ENCODE measurements at places on chromosomes 5 and 9.

DNA sequence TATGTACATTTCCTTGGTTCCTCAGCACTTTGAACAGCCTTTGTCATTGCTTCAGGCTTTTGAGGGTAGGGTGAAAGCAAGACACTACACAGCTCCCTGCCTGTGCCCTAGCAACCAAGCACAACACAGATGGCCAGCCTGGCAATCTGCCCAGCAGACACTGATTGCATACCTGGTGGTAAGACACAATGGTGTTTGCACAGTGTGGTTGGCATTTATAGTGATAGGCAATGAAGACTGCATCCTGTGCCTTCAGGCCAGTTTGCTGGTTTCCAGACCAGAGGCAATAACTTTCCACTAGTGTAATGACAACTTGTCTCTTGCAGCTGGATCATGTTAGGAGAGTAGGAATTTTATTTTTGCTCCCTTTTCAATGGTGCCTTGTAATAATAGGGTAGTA lies 144.5 kb upstream of the TNC start:
- DNase-seq: no peak

GRCh38 chr5:170849374-170849773 lies 12.4 kb upstream of the RANBP17 start:
- peak; percentile 1 for DNase-seq

DNA sequence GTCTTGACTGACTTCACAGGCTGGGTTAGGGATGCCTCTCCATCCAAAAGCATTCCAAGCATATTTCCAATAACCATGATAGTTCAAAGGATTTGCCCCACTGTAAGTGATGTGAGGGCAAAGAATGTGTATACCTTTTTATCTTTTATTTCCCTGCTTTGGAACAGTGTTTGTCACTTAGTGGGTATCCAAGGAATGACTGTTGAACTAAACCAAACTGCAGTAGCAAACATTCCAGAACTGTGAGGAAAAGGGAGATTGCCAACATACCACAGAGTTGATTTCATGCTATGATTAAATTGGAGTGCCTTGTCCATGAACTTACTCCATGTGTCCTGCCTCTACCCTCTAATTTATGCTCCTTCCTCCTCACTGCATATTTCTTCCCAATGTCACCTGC lies 400.0 kb downstream of the KIAA0825 start:
- DNase-seq: no peak

- no peak for DNase-seq
Measured at GRCh38 chr5:166062094-166062493, 2229.4 kb upstream of the WWC1 start.

GRCh38 chr5:9713356-9713755 lies 83.2 kb upstream of the TAS2R1 start:
- no peak for DNase-seq

DNA sequence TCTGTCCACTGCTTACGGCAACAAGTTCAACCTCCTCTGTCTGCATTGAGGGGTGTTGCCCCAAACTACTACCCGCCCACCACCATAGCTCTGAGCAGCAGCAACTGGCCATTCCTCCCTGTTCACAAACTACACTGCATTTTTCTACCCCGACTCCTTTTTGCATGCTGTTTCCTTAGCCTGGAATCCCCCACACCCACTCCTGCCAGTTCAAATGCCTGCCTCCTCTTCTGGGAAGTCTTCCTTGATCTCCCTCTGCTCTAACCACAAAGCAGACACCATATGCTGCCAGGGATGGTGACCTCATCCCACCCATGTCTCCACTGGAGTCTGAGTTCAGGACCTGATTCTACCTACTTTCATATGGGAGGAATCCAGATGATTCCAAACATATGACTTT lies 13.3 kb downstream of the ALDH1B1 start:
- no peak for DNase-seq

DNA sequence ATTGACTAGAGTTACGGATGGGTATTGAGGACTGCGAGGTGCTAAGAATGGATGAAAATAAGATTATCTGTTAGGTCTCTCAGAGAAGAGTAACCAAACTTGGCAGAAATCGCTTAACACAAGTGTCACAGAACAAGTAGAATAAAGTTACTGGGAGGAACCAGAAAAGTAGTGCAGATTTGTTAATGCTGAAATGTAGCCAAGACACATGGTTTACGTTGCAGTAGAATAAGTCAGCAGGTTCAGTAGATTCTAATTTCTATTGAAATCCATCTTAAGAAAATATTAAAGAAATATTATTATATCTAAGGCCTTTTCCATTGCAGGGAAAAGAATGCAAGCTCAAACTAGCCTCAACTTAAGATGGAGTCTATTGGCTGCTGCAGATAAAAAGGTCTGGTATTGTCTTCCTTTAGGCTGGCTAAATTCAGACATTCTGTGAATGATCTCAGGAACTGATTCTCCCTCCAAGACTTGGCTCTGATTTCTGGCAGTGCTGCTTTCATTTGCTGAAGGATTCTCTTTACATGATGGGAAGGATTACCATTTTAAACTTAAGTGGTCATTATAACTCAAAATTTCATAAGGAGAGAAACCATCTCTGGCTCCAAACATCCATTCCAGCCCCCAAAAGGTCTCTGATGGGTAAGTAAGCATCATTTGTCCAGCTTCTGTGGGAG lies 314.9 kb downstream of the MARCHF11 start:
- no peak for DNase-seq

GRCh38 chr5:175879743-175880142 lies 8.4 kb downstream of the CPLX2 start:
- no peak for DNase-seq

DNA sequence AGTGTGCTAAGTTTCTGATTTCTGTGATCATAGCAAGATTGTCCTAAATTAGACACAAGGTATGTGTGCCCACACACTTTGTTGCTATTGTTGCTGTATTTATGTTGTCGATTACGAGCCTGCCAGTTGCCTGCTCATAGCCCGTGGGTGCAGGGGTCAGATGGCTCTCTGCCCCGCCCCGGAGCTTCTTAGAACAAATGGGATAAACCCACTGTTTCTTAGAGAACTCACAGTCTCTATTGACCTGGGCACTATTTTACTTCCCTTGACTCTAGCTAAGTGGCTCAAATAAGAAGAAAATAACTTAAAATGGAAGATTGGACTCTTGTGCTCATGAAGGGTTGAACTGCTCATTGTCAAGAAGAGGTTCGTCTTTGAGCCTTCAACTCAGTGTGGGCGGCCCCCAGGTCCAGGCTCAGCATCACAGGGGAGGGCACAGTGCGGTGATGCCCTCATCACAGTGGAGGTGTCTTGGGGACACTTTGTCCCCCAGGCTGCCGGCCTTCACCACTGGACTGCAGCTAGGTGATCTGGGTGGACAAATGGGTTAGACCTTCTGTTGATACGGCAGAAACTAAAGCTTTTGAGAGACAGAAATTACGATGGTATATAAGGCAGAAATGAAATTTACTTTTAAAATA lies 155.5 kb downstream of the TENT4A start:
- no peak for DNase-seq

DNA sequence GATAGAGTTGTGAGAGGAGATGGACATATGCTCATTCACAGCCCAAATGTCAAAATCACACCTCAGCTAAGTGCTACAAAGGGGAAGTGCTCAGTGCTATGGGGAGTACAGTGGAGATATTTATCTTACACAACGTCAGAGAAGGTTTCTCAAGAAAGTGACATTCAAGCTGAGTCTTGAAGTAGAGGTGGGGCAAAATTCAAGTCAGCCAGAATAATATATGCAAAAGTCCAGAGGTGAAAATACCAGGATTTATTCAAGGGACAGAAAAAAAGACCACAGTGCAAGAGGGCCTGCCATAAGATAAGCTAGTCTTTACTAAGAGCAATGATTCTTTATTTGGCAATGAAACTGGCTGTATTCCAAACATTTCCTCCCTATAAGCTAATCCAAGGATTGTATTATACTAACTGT lies 327.8 kb upstream of the PIK3R1 start:
- peak; percentile 24 for DNase-seq

- no peak for DNase-seq
Measured at GRCh38 chr9:125896404-125896803, 149.2 kb downstream of the PBX3 start.

GRCh38 chr9:122389799-122390481 lies 19.1 kb downstream of the PTGS1 start:
- peak; percentile 93 for DNase-seq

- DNase-seq: no peak
Measured at GRCh38 chr5:32989815-32990214, 278.7 kb downstream of the NPR3 start.

GRCh38 chr5:134456825-134457224 lies 45.1 kb upstream of the CDKN2AIPNL start:
- DNase-seq: no peak

GRCh38 chr5:102855681-102856388 lies 100.7 kb downstream of the PAM start:
- peak; percentile 58 for DNase-seq

GRCh38 chr5:79503794-79504495 lies 10.0 kb downstream of the HOMER1 start:
- no peak for DNase-seq

GRCh38 chr5:21165344-21165743 lies 1177.3 kb upstream of the CDH18 start:
- no peak for DNase-seq

DNA sequence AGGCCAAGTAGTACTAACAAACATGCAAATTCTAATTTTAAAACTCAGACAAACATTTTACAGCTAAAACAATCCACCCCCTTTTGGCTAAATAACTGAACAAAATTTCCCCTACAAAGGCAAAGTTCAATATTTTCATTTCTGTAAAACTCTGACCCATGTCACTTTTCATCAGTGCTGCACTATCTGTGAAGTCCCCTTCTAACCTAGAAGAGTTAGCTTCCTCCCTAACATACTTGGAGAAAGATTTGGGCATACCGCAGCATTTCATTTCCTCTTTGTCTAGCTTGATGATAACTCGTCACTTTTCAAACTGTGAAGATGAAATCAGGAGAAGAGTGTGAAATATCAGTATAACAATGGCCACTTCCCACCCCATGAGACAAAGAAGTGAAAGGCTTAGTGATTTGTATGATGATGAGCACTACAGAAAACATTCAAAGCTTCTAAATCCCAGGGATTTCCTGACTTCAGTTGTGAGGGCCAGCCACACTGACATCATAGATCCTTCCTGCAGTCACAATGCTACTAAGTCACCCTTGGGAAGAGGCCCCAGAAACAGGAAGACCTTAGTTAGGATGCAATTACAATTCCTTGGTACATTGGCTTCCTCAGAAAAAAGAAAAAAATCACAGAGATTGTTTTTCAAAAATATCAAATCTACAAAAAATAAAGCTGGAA lies at the start of gene FAM81B:
Gene FAM81B, plus strand, starts transcription at position 555 of the 681 bp plus-strand sequence. Its CDS starts 24 bp downstream, at position 579.
- DNase-seq: no peak

DNA sequence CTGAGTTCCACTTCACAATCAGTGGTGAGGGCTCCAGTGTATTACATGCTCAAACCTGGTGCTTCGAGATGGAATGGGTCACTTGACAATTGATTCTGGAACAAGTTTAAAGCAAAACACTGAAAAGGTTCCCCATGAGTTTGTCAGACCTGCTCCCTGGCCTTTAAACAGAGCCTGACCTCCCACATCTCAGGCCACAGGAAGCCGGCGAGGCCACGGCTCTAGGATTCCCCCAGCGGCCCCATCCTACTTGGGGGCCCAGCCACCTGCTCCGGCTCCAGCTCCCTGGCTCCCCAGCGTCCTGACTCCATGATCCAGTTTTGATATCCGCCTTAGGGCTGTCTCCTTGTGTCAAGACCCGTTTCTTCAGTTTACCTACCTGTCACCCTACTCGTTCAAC lies 62.0 kb downstream of the TTLL11 start:
- no peak for DNase-seq

GRCh38 chr5:37626266-37626665 lies 213.6 kb downstream of the GDNF start:
- no peak for DNase-seq

DNA sequence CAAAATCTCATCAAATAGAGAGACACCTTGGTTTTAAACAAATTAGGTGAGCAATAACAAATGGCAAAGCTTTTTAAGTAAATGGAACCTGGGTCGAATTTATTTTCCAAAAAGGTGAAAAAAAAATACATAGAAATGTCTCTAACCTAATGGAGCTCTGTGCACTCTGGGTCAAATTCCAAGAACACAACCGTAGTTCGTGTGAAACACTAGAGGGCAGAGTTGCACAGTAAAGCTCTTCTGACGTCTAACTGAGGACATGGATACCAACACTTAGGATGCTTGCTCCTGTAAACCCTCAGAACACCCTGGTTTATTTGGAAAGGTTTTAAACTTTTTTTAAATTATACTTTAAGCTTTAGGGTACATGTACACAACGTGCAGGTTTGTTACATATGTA lies 18.9 kb downstream of the MARCHF11 start:
- peak; percentile 82 for DNase-seq

DNA sequence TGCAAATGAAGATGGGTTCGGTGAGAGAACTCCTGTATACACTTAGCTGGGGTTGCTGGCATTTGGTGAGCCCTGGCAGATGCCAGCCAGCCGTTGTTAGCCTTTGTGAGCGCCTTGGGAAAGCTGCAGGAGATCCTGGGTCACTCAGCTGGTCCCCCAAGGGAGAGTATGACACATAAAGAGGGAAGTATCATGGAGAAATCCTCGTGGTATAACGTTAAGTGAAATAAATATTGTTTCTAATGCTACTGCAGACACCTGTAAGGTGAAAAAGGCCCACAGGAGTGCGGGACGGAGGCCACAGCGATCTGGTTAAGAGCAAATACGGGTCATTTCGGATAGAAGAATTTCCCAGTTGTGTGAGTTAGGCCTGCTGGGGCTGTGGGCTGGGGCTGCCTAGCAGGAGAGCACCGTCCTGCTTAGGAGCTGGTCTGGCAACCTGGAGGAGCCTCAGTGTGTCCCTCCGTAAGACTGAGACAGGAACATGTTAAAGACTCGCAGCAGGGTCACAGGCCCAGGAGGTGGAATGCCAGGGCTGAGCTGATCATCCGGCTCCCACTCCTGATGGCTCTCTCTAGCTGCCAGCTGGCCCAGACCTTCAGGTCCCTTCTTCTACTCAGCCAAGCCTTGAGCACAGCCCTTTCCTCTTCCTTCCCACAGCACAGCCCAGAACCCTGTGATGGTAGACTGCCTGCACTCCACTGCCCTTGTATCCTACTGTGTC lies 4.9 kb downstream of the NKX2-5 start:
- DNase-seq: no peak

GRCh38 chr9:96183751-96184150 lies 118.2 kb downstream of the HSD17B3 start:
- DNase-seq: no peak

DNA sequence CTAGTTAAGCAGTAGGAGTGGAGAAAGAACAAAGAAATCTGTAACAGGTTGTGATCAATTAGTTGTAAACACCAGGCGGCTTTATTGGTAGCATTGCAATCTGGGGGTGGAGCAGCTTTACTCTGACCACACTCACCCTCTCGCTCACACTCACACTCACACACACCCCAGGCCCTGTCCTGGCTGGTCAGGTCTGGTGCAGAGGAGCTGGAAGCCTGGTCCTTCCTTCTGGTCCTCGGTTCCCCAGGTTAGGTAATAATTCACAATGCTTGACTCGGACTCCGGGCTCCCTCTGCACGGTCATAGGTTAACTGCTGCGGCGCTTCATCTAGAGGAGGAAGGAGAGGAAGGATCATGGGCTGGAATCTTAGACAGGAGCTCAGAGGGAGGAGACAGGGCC lies 1.6 kb downstream of the CCL19 start:
- DNase-seq: no peak

GRCh38 chr5:133252133-133252480 lies 200.3 kb downstream of the HSPA4 start:
- DNase-seq: no peak

All from Kasumi-1 (cell line).